Tibial nerve (tissue), 4 donors: ENCODE measurements at places on chromosomes 1 and 21.

- DNase-seq: no peak
These were observed 161.0 kb upstream of the HP1BP3 start for GRCh38 chr1:20948101-20948500.

- DNase-seq: no peak
These were observed 187.5 kb upstream of the PLXNA2 start for GRCh38 chr1:208431721-208432120.

- no peak for DNase-seq
These were observed 72.8 kb downstream of the SIPA1L2 start for GRCh38 chr1:232557096-232557495.

DNA sequence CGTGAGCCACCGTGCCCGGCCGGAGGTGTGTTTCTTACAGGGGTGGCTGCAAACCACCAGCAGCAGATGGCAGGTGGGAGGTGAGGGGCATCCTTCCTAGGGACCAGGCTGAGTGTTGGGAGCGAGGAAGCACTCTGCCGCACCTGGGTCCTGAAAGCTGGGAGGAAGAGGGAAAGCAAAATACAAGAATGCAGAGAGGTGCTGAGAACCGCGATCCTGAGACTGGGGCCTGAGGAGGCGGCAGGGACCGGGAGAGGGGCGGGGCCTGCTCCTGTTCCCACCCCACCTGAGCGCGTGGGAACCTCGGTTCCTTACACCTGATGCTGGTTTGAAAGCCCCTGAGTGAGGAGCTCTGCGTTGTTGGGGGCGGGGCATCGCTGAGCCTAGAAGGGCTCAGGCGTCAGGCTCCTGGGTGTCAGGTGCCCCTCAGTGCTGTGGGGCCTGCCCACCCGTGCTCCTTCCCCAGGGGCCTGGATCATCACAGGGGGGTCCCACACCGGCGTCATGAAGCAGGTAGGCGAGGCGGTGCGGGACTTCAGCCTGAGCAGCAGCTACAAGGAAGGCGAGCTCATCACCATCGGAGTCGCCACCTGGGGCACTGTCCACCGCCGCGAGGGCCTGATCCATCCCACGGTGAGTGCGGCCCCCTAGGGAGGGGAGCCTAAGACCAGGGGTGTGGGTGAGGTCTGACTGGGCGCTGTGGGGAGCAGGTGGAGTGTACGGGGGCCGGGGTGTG lies 15.5 kb downstream of the TRPM2 start:
- no peak for DNase-seq

GRCh38 chr1:233424779-233425178 lies 97.3 kb downstream of the MAP3K21 start:
- no peak for DNase-seq

- no peak for DNase-seq
These were observed 187.3 kb upstream of the GALNT2 start for GRCh38 chr1:229879746-229880145.

GRCh38 chr1:87030740-87031690 lies 116.6 kb downstream of the HS2ST1 start:
- no peak for DNase-seq

GRCh38 chr1:158496374-158496773 lies 24.4 kb downstream of the OR10R2 start:
- DNase-seq: no peak
